ENCODE measurements at places on chromosomes 6 and 20.

DNA sequence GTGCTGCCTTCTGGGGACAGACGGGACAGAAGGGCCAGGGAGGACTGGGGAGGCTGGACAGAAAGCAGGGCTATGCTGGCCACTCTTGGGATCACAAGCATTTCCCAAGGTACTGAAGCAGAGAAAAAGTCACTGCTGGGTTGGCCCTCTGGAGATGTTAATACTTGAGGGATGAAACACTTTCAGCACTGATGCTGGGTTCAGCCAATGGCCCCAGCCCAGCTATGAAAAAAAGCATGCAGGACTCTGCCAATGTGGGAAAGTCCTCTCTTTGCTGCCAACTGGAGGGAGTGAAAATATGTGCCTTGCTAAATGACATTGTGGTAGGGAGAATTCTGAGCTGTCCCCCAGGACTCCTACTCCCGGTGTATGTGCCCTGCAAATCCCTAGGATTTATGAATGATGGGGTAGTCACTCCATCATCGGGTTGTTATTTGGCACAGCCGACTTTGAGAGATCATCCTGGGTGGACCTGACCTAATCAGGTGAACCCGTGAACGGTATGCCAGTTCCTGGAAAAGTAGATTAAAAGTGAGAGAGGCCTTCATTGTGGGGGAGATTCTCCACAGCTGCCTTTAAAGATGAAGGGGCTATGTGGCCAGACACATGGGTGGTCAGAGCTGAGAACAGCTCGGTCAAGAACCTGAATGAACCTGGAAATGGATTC, 119.9 kb upstream of the TRAF3IP2 start:
- peak; percentile 33 for DNase-seq

DNA sequence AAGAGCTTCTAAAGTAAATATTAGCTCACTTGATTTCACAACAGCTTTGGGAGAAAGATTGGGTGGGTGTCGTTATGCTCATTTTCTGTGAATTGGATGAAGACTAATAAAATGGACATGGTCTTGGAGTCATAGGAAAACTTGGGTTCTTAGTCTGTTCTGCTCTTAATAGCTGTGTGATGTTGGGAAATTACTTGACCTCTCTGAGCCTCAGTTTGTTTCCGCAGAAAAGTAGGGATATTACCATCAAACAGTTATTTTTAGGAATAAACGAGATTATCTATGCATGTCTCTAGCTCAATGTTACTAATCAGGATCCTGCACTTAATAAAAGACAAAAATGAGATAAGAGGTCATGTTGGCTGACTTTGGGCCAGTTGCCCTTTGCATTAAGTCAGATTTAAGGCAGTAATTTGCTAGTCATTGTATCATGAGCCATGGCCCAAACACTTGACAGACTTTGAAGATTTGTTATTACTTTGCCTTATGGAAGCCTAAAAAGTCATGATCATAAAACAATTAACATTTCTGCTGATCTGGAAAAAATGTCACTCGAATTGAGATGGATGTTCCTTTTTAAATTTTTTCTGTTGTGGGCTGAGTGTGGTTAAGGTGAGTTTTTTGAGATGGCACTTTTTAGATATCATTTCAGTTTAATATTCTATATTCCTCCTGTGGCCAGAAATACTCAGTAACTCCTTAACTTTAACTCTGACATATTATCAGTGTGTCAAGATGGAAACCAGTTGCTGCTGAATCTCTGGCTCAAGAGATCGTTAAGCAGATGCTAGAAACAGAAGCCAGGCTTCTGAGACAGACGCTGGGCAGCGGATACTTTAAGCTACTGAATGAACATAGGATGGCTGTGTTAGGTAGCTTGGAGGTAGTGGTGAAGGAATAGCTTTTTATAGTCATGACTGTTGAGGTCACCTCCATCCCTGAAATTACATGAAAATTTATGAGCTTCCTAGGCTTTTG, 291.6 kb downstream of the PHF3 start:
- no peak for DNase-seq

- no peak for DNase-seq
Observed at GRCh38 chr6:11093376-11093625, 333 bp upstream of the SMIM13 start.

- no peak for DNase-seq
Observed at GRCh38 chr6:150361876-150362275, 6.9 kb upstream of the IYD start.

- no peak for DNase-seq
Observed at GRCh38 chr20:42018979-42019378, 400.8 kb upstream of the CHD6 start.

GRCh38 chr6:20212392-20213111, at the start of gene MBOAT1:
Gene MBOAT1, minus strand, starts transcription at chr6:20212469. Its CDS starts 235 bp downstream, at chr6:20212234.
- DNase-seq, result peak; percentile 94
